ENCODE measurements at places on chromosomes 11 and 22.

- no peak for DNase-seq
Observed at GRCh38 chr11:78957476-78958245, 383.0 kb upstream of the NARS2 start.

DNA sequence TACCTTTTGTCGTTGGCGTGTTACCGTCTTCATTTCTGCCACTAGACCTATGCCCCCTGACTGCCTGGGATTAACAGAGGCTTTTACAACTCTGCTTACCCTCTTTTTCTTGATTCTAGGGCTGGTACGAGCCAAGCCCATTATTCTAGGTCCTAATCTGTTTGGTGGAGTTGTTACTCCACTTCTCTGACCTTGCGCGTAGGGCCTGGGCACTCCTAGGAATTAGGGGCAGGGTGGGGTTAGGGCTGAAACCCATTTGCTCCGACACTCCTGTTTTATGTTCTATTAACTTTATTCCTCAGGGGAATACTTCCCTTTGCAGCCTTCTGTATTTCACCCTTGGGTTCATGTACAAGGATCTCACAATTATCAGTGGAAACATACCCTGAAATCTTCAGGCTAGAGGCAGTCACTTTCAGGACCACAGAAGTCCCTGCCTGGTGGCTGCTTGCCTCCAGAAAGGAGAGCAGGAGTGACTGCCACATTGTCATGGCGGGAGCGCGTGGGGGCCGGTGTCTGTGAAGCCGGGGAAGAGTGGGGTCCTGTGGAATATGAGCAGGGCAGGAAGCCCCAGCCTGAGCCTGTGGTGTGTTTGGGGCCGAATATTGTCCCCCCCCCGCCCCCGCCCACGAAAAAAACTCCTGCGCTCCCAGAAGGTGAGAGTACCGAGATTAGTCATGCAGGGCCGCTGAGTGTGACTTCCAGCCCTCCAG is 731 bp upstream of the SLC37A2 start:
- DNase-seq: no peak

DNA sequence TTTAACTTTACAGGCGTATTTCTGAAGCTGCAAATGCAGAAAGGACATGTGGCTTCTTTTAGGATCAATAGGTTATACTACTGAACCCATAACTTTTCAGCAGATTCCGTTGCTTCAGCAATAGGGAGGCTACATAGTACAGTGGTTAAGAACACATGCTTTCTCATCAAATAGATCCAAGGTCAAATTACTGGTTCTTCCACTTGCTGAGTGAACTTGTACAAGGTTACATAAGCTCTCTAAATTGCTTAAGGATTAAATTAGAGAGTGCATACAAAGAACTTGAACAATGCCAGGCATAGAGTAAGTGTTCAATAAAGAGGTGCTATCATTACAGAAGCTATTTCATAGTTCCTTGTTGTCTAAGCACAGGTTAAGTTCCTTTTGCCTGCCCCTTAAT is 129.6 kb downstream of the BARX2 start:
- no peak for DNase-seq

GRCh38 chr22:44918925-44919392 is 90.8 kb downstream of the PHF21B start:
- DNase-seq: no peak

Data from NCI-H2029 treated with DMSO at 0.1 percent for 48 hours (cell line).